AML-193 (cell line): ENCODE measurements at places on chromosomes 12 and 14.

GRCh38 chr12:106711316-106711715 lies 63.2 kb upstream of the RIC8B start:
- no peak for DNase-seq

DNA sequence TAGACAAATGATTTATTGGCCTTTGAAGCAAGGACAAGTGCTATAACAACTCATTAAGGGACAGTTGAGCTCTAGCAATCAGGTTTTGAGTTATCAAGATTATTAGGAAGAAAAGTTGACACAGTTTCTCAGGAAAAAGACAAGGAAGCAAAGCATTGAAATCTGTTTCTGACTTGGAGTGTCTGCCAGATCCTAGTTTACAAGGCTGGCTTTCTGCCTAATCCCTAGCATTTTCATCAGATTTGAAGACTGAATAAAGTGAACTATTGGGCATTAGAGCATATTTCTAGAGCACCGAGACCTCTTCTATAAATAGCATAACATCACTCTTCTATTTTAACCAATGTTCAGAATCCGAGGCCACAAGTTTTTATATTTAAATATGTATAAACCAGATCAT lies 7.0 kb downstream of the SYT1 start:
- no peak for DNase-seq

DNA sequence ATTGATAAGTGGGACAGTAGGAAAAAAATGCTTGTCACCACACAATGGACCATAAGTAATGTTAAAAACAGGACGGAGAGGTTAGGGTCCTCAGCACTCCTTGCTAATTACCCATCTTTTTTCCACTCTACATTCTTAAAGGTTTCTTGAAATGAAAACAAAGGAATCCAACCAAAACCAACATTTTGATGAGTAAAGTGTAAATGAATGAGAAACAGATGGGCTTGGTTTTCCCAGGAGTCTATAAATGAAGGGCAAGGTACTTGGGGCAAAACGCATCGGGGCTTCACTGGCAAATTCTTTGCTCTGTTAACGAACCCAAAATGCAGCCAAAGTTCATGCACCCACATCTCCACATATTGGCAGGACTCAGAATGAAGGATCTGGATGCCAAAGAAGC lies 129.2 kb upstream of the BMP4 start:
- DNase-seq = no peak

DNA sequence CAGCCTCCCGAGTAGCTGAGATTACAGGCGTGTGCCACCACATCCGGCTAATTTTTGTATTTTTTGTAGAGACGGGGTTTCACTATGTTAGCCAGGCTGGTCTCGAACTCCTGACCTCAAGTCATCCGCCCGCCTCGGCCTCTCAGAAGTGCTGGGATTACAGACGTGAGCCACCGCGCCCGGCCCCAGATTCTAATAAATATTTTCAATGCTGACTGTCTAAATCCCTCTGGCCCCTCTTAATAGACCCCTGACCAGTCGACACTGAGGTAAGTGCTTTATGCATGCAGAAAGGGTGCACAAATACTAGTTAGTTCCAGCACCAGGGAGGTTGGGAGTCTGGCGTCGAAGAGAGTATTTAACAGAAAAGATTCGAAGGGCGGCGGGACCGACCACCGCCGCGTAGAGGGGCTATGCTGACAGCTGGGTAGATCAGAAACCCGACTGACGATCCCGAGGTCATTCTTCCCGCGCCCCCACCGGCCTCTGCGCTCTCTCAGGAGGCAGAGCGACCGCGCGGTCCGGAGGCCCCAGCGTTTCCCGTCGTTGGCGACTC lies 1.1 kb upstream of the SPATS2 start:
- no peak for DNase-seq

DNA sequence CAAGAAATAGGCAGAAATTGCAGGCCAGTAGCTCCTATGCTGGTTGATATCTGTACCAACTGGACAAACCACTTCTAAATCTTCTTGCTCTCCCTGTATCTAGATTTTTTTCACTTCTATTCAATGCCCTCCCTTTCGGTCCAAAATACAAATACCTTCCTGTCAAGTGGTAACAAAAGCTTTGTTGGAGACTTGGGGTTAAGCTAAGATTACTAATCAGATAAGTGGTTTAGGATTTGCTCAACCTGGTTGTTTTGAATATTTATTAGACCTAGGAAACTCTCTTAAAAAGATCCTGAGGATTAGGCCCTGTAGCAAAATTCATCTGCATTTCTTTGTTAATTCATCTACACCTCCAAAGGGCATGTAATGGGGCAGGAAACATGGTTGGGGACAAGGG lies 410.1 kb downstream of the NAV3 start:
- DNase-seq = no peak

DNA sequence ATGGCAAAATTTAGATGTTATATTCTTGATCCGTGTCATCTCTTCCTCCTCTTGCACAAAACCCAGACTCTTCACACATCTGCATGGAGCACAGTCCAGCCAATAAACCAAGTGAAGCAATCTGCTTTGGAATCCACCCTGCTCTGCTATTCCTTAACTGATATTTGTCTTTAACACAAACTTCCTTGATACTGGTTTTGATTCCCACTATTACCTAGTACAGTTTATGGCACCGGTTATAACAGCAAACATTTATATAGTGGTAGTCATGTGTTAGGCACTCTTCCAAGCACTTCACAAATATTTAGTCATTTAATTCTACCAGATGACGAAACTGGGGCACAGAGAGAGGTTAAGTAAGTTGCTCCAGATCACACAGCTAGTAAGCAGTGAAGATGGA lies 12.5 kb downstream of the STYK1 start:
- DNase-seq = no peak

DNA sequence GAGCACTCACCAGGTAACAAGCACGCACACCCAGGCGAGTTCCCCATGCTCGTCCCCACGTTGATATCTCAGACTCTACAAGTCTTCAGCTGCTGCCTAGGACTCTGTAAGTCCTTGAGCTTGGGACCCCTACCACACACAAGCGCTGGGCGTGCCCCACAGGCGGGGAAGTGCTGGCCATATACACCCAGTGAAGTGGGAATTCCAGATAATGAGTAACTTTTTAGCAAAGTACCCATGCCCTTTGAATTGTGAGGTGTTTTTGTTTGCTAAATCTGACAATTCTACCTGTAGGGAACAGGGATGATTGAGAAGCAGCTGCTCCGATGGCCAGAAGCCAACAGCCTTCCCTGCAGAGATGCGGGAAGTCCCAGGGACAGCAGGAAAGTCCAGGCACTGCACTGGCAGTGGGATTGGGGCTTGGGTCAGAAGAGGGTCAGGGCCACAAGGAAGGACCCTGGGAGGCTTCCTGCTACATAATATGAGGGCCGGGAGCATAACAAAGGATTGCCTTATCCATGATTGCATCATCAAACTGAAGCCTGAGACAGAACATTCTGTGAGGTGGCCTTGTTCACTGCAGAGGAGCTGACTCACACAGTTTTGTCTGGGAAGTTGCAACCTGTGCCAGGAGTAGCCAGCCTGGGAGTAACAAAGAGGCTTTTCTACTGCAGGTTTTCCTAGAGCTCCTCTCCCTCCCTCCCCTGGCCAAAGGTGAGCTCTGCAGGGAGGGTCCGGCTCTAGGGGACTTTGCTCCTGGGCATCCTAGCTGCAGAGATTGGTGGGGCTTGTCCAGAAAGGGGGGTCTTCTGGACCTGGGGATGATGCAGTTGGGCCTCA lies 13.2 kb upstream of the SERPINA3 start:
- no peak for DNase-seq

DNA sequence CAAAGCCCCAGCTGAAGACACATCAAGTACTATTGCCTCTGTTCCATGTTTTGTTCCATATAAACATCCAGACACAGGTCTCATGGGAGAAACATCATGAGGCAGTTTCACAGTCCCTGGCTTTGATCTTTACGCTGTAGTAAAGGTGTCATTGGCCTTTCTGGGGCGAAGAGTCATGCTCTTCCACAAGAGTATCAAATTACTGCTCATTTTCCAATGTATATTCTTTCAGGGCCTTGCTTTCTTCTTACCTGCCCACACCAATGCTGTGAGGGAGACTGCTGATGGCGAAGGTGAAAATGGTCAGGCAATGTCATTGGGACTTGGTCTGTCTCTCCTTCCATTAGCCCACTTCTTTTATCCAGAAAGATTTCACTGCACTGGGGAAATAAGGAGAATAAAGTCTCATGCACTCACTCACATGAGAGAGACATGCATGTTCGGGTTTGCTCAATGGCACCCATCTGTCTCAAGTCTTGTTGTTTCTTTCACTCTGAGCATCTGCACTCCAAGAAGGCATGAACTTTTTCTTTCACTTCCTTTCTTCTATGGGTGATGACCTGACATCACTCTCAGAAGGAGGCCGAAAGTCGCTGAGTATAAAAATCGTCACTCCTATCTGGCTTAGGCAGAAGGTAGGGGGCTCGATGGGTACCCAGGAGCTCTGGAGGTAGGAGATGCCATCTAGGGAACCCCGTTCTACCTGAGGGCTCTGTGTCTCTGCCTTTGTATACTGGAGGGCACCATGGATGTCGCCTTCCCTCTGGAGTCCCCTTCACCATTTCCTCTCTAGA lies 1.3 kb upstream of the JDP2 start:
- no peak for DNase-seq

- no peak for DNase-seq
These were observed 25.8 kb downstream of the GALNT16 start for GRCh38 chr14:69285661-69286255.

- peak; percentile 68 for DNase-seq
These were observed 194.0 kb downstream of the ZFP36L1 start for GRCh38 chr14:68598621-68599447.

DNA sequence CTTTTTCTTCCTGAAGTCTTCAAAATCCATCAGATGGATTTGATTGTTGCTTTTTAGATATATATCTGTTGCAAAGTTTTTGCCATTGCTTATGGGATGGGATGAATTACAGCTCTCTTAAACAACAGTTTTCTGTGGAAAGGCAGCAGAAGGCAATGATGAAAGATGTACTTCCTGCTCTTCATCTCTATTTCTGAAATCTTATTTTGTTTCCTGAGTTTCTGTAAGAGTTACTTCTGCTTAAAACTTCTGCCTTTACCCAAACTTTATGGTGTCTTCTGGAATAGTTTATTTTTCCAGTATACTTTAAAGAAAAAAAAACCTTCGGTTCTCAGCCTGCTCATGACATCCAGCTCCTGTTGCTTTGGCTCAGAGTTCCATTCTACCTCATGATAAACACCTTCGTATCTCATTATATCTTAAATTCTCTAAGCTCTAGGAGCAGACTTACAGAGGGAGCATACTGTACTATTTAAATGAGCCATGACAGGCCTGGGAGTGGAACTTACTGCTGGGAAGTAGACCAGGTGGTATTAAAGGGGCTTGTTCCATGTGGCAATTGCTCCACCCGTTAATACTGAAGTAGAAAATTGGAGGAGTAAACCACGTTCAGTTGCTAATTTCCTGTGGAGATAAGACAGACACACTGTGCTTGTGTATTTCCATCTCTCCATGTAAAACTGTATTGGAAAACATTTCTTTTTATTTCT lies 288.4 kb downstream of the FBXL14 start:
- DNase-seq = peak; percentile 64

GRCh38 chr12:101490286-101490920 lies 15.3 kb downstream of the SPIC start:
- peak; percentile 25 for DNase-seq

GRCh38 chr12:96093543-96094196 lies 58.3 kb upstream of the LTA4H start:
- DNase-seq = no peak

DNA sequence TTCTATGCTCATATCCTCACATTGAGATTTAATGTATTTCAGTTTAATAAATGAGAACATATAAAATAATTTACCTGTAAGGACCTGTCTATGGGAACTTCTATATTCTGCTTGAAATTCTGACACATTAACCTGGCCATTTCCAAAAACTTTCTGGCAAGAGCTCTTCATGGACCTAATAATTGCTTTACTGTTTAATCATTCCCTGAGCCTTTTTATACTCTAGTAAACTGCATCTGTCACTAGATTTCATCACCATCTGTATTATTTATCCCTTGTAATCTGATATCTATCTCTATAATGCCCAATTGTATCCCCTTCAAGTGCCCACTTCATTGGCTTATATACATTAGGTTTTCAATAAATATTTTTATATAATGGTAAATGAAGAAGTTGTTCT lies 327.7 kb downstream of the RAD51B start:
- DNase-seq = no peak

DNA sequence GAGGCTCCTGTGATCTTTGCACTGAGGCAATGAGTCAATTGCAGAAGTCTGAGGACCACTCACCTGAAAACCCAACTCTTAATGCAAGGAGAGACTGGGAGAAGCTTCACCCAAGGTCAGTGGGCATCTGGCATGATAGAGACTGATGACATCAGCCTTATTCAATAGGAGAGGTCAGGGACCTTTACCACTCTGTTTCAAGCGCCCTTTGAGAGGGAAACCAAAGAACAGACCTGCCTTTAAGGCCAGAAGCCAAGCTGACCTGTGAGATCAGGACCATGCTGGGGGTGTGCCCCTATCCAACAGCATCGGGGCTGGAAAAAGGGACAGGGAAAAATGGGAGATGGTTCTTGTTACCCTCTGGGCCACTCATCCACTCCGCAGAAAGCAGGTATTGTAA lies 83.3 kb upstream of the FOXN3 start:
- no peak for DNase-seq

GRCh38 chr14:66085224-66085623 lies 400.9 kb upstream of the CCDC196 start:
- DNase-seq = no peak
